Fibroblast of skin of left quadriceps (primary cell): ENCODE measurements at places on chromosomes 5 and 9.

GRCh38 chr5:9834871-9835770, 205.0 kb upstream of the TAS2R1 start:
- DNase-seq = no peak

GRCh38 chr5:169298193-169298592, 2.7 kb downstream of the SLIT3 start:
- no peak for DNase-seq

- no peak for DNase-seq
Measured at GRCh38 chr5:10372726-10373709, 19.5 kb downstream of the MARCHF6 start.

- no peak for DNase-seq
Measured at GRCh38 chr9:126520453-126520852, 93.3 kb upstream of the LMX1B start.

GRCh38 chr9:100011062-100011681, 87.6 kb downstream of the ERP44 start:
- DNase-seq = peak; percentile 20

DNA sequence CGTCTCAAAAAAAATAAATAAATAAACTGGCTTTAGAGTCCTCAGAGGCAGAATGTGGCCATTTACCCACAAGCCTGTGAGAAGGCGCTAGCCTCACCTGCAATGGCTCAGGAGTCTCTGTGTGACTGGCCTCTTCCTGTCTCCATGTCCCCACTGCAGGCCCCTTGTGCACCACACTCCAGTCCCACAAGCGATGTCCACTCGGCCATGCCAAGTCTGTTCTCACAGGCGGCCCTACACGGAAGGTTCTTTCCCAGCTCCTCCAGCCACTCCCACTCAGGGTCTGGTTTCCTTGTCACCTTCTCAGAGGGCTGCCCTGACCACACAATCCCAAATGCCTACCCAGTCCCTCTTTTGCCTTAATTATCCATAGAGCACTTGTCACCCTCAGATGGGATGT, 38.2 kb downstream of the POLR1E start:
- no peak for DNase-seq

GRCh38 chr5:89686081-89686765, 723.3 kb downstream of the CETN3 start:
- no peak for DNase-seq

DNA sequence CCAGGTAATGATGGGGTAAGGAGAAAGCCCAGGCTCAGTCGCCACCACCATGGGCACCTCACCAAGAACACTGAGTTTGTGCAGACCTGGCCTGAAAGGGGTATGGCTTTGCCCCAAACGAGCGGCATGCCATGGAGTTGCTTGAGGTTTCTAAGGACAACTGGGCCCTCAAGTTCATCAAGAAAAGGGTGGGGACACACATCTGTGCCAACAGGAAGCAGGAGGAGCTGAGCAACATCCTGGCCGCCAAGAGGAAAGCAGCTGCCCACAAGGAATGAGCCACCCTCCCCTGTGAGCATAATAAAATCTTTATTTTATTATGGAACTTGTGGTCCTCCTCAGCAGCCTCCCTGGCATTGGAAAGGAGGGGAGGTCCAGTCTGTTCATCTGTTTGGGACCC, 23.8 kb downstream of the CD14 start:
- no peak for DNase-seq

- DNase-seq = no peak
Measured at GRCh38 chr9:36479101-36479500, 79.0 kb upstream of the RNF38 start.

- no peak for DNase-seq
Measured at GRCh38 chr5:180641566-180641900, 7.9 kb downstream of the FLT4 start.

GRCh38 chr5:135222171-135222681, 176.8 kb downstream of the MACROH2A1 start:
- no peak for DNase-seq

GRCh38 chr5:1437226-1437829, 7.9 kb downstream of the SLC6A3 start:
- no peak for DNase-seq

GRCh38 chr9:113184539-113184938, 33.7 kb downstream of the SLC31A2 start:
- no peak for DNase-seq

GRCh38 chr9:127159325-127159801, 36.9 kb upstream of the ANGPTL2 start:
- no peak for DNase-seq

DNA sequence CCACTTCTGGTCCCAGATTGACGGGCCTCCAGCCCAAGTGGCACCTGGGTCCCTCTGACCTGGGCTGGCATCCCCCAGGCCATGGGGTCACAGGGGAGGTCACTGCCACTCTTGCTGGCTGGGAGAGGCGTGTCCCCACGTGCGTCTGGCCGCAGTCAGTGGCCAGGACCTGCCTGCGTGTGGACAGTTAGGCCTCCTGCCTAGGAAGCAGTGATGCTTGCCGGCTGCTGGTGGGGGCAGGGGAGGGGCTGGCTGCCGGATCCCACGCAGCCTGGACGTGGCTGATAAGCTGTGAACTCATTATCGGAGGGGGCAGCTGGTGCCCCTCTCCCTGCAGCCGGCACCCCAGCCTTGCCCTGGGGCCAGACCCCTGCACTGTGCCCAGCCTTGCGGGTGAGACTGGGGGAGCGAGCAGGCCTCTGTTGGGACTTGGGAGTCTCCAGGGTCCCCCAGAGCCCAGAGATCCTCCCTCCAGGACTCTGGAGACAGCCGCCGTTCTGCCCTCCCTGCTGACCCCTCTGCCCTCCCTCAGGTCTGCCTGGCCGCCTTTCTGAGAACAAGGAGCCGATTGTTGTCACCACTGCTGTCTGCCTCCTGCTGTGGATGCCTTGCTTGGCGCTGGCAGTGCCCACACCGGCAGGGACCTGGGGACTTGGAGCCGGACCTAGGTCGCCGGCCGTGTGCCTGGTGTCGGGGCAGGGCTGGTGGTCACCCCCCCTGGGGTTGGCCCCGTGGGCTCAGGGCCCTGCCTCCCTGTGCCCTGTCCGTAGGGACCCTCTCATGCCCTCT, 12.3 kb downstream of the RXRA start:
- no peak for DNase-seq

DNA sequence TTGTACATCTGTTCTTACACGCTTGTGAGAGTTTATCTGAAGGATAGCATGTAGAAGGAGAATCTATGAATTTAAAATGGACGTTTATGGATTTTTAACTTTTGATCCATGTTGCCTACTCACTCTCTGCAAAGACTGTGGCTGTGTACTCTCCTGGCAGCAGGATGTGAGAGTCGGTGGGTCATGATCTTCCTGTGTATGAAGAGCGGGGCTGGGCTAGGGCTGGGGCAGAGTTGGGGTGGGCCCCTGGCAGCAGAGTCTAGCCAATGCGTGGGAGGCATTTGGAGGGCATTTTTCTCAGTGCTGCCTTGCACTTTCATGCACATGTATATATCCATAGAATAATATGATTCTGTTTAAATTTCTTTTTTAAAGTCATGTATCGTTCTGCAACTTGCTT, 24.0 kb upstream of the DAB2IP start:
- DNase-seq = no peak

- no peak for DNase-seq
Measured at GRCh38 chr9:125902831-125903512, 155.8 kb downstream of the PBX3 start.

- no peak for DNase-seq
Measured at GRCh38 chr9:94927048-94927761, 200.7 kb downstream of the AOPEP start.

- no peak for DNase-seq
Measured at GRCh38 chr5:135492319-135492626, 40.1 kb upstream of the TIFAB start.

DNA sequence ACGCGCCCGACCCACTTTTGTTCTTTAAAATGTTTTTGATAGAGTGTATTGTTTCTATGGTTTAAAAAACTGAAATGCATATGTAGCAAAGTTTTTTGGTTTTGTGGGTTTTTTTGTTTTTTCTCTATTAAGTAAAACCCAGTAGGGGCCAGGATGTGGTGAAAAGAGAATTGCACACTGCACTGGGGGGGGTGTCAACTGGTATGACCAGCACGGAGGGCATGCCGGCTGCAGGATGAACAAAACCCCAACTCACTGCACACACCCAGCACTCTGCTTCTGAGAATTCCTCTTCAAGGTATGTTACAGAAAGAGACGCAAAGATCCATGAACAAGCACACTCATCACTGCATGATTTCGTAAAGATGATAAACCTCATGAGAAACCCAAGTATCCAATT, 75.0 kb downstream of the STK10 start:
- no peak for DNase-seq

GRCh38 chr9:134591082-134591571, 50.5 kb upstream of the COL5A1 start:
- no peak for DNase-seq

- no peak for DNase-seq
Measured at GRCh38 chr9:78574354-78575045, 277.6 kb downstream of the PSAT1 start.

- no peak for DNase-seq
Measured at GRCh38 chr9:72794946-72795345, 157.9 kb downstream of the ALDH1A1 start.

GRCh38 chr5:149166128-149166527, 24.8 kb downstream of the ABLIM3 start:
- no peak for DNase-seq

GRCh38 chr5:141777711-141778110, 95.7 kb upstream of the ARAP3 start:
- no peak for DNase-seq

DNA sequence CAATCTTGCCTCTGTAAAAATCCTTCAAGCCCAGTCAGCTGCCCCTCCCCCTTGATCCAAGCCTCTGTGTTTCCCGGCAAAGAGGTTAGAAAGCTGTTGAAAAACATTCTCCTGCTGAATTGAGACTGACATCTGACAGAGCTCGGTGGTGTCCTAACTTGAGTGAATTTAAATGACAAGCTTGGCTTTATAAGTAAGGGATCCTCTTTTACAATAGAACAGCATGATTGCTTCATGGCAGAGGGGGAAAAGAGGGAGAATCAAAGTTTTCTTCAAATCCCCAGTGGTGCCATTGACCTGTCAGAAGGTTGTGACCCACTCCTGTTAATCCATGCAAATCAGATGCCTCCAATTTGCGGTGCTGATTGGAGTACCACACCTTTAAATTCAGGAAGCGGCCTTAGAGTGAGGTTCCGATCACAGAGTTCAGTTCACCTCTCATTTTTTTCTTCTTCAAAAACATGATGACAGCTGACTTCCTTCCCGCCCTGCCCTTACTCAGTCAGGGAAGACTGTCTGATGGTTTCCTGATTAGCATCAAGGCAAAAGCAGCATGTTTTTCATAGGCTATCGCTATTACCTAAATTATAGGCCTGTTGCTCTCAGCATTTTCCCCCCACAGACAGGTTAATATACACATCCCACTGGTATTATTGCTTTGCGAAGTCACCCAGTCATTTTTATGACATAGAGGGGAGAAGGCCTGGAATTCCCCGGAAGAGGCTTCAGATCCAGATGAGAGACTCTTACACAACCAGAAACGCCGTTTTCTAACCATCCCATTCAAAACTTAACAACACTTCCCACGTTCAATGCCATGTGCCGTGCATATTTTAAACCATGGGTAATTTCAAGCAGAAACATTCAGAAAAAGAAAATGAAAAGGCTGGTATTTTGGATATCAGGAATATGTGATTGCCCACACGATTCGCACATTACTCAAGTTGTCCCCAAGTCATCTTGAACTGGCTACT, 141.4 kb downstream of the EBF1 start:
- no peak for DNase-seq

DNA sequence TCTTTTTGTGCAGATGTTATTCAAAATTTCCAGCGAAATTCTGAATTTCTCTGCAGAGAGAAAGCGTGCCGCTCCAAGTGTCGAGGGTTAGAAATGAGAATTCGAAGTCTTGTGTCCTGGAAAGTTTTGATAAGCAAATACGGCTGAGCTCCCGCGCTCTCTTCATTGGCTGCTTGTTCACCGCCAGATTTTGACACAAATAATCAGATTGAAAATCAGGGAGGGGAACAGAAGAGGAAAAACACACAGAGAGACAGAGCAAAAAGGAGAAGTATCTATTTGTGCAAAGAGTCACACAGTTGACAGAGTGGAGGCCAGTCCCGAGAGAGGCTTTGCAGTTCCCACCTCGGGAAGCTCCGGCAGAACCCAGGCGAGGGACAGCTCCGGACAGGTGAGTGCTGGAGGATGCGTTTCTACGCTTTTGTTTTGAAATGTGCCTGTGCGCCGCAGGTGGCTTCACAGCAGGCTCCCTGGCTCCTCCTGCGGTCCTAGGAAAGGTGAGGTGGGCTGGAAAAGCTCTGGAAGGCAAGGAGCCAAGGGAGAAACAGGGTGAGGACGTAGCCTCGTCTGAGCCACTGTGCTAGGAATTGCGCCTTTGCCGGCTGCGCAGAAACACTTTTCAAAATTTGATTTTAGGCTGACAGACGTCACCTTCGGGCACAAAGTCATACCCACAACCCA, at the start of gene GFI1B:
TSS of gene GFI1B (plus strand) at position 244 of the 681 bp plus-strand sequence. CDS start 7,985 bp downstream, outside the sequence.
- no peak for DNase-seq

GRCh38 chr9:123927625-123928532, 2.0 kb downstream of the DENND1A start:
- peak; percentile 33 for DNase-seq

DNA sequence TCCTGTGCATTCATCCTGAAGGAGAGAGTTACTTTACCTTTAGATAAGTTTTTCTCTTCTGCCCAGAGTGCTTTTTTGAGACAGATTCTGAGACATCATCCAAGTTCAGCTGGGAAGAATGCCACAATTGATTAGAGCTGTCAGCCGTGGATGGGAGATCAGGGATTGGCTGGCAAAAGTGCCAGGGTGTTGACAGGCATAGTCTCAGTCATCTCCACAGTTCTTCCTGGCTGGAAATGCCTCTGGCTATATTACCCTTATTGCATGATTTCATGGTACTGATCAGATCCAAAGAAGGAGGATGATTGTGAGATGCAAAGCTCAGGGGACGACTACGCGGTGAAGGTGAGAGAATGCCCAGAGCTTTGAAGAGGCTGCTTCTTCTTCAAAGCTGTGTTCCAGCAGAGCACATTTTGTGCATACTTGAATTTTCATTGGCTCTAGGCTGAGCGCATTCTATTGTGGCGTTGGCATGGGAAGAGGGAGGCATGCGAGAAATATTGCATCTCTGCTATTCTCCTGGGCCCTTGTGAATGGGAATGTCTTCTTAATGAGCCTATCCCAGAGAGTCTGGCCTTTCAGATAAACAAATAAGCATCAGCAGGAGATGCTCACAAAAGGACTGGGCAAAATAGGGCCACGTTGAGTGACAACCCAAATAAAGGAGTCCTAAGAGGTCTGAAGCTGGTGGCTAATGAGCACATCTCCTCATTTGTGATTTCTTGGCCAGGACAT, 82.1 kb downstream of the GRIA1 start:
- no peak for DNase-seq

DNA sequence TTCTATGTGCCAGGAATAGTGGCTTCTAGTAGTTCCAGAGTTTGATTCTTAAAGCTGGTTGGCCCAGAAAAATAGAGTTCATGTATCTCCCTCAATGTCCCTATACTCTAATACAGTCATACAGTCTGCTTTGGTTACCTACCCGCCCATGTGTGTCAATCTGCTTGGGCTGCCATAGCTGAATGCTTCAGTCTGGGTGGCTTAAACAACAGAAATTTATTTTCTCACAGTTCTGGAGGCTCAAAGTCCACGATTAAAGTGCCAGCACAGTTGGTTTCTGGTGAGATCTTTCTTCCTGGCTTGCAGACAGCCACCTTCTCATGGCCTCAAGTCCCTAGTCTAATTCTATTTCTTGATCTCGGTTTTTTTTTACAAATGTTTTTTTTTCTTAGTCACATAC, 1739.0 kb downstream of the MAT2B start:
- no peak for DNase-seq
